Ovary (tissue), 10 donors: ENCODE measurements at places on chromosomes 2 and 18.

DNA sequence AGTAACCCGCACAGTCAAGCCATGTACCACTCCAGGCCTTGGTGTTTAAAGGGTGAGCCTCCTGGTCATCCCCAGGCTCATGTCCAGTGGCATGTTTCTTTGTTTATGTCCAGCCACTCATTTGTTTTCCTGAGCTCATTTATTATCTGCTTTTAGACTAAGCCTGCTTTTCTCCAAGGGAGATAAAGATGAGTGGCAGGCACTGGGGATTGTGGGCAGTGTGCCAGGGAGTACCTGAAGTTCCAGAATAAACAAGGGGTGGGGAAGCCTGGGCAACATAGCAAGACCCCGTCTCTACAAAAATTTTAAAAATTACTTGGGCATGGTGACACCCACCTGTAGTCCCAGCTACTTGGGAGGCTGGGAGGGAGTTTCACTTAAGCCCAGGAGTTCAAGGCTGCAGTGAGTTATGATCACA is 1.9 kb downstream of the ANXA4 start:
- DNase-seq, result no peak

DNA sequence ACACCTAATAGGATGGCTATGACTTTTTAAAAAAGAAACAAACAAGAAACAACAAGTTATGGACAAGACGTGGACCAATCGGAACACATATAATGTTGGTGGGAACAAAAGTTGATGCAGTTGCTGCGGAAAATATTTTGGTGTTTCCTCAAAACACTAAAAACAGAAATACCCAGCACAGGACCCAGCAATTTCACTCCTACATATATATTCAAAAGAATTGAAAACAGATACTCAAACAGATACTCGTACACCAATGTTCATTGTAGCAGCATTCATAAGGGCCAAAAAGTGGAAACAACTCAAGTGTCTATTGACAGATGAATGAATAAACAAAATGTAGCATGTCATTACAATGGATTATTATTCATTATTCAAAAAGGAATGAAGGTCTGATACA is 12.1 kb downstream of the CCDC141 start:
- no peak for DNase-seq

- DNase-seq, result no peak
Observed at GRCh38 chr2:12399240-12399639, 317.5 kb upstream of the TRIB2 start.

GRCh38 chr2:42092084-42092996 is 44.5 kb downstream of the PKDCC start:
- no peak for DNase-seq

DNA sequence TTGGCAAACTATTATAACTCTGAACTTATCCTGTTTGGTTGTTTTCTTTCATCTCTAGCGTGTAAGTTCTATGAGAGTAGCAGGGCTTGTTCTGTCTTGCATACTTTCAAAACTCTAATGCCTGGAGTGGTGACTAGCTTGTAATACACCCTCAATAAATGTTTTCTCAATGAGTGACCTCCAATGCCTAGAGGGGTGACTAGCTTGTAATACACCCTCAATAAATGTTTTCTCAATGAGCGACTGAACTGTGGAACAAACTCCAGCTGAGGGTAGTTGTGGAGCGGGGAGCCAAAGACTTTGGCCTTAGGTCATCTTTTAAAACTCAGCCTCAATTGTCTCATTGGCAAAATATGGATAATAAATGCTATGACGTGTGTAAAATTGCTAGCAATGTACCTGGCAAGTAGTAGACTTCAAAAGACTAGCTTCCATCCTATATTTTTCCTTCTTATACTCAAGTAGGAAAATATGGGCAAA is 1.8 kb downstream of the GPD2 start:
- DNase-seq, result no peak

DNA sequence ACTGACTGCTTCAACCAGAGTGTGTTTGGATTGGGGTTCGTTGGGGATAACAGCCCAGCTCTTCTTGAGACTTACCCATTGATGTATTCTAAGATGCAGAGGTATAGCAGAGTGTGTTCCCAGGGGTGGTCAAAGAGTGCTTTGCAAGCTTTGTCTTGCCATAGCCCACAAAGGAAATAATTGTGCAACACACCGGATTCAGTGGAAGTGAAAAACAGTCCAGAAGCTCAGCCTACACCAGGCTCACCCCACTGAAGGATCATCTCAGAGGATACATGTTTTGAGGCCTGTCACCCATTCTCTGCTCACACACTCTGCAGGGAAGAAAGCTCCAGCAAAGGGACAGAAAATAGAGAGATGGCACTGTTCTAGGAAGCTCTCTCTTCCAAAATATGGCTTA is 9.6 kb downstream of the CACNB4 start:
- DNase-seq, result no peak
